ENCODE measurements at places on chromosomes 4 and X. TPM values are rescaled to one million over a fixed set of nuclear protein-coding genes. Genes with fewer than 3 reads are reported as not detected.

- no peak for DNase-seq
Measured at GRCh38 chrX:104189837-104190236, 23.6 kb downstream of the FAM199X start.

GRCh38 chr4:7630568-7631287 lies 196.0 kb upstream of the PSAPL1 start:
- peak; percentile 14 for DNase-seq

The SOX3 gene
- not detected for total RNA-seq

The TLR3 gene
- 2.9 TPM for total RNA-seq

The XAGE2 gene
- not detected for total RNA-seq

All from glomerular endothelial cell (primary cell).